Hematopoietic multipotent progenitor cell treated with erythropoietin and hydrocortisone succinate and interleukin-3 and kit ligand, for 8 days (in vitro differentiated cells): ENCODE measurements at places on chromosomes 1 and 21.

DNA sequence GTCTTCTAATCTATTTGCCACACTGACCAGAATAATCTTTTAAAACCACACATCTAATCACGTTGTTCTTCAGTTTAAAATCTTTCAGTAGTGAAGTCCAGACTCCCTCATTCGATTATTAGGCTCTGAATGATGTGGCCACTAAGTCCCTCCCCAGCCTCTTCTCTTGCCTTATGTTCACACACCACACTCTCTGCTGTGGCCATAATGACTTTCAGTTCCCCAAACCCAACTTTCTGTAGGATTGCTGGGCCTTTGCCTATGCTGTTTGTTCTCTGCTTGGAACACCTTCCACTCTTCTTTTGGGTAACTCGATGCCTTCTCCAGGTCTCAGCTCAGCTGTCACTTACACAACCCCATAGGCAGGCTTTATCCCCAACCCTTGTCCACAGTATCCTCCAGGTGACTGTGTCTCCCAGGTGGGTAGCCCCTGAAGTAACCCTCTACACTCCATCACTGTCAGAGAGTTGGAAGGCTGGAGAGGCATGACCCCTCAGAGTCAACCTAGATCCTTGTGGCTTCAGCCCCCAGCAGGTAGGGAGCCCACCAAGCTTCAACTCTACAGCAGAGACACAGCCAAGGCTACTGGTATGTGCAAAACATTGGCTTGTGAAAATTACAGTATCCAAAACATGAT is 8.4 kb upstream of the SLC37A1 start:
- DNase-seq, result no peak

DNA sequence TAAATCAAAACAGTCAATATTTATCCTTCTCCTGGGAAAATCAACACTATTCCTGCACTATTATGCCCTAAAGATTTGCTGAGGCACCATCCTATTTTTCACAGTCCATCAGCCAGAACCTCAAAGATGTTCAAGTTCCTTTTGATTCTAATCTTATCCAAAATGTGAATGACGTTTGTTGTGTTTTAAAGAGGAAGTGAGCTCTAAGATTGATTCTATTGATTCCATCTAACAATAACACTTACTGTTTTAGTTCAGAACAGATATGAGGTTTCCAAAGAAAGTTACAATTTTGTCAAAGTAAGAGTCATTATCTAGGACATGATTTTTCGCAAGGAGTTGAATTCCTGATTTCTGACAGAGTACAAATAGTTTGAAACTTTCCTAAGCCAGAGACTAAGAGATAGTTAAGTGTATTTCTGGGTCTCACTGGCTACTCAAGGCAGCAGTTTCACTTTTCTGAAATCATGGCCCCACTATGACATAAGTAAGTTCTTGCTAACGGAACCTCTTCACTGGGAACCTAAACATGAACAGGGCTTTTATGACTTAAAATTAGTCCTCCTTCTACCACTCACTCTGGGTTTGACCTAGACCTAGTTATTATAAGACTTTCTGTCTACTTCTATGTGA is 84.7 kb downstream of the LHX9 start:
- DNase-seq, result no peak

DNA sequence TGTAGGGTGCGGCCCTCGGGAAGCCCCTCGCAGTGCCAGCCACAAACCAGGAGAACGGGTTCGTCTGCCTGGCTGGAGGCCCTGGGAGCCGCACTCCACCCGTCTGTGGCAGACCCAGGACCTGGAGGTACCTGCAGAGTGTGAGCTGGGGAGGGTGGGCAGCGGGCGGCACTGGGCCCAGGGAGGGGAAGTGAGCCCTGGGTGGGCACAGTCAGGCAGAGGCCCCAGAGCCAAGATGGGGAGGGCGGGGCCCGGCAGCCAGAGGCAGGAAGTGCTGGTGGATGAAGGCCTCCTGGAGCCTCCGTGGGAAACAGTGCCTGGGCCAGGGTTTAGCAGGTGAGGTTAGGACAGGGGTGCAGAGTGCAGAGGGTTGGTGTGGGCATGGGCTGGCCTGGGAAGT is 4.0 kb upstream of the PEX10 start:
- no peak for DNase-seq

DNA sequence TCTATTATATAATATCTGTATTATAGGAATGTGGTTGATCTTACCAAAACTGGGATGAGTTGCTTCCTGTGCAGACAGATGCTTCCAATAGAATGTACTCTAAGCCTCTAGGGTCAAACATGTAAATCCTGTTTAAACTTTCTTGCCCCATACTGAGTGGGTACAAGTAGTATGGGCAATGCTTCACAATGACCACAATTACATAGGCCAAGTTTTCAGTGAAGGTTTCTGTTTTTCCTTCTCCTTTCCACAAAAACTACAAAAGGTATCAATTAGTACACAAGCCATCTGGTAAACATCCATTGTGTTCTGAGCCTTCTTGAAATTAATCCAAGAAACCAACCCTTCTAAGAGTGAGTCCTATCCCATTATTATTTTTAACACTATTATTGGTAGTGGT is 16.8 kb downstream of the OTUD7B start:
- DNase-seq, result no peak

GRCh38 chr1:117114877-117115276 is 6.7 kb downstream of the TRIM45 start:
- DNase-seq, result no peak

DNA sequence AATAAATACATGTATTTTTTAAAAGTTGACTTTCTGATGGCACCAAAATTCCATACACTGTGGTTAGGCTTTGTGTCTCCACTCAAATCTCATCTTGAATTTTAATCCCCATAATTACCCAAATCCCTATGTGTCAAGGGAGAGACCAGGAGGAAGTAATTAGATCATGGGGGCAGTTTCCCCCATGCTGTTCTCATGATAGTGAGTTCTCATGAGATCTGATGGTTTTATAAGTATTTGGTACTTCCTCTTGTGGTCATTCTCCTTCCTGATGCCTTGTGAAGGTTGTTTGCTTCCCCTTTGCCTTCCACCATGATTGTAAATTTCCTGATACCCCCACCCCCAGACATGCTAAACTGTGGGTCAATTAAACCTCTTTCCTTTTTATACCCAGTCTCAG is 1218.4 kb upstream of the PRMT6 start:
- no peak for DNase-seq

DNA sequence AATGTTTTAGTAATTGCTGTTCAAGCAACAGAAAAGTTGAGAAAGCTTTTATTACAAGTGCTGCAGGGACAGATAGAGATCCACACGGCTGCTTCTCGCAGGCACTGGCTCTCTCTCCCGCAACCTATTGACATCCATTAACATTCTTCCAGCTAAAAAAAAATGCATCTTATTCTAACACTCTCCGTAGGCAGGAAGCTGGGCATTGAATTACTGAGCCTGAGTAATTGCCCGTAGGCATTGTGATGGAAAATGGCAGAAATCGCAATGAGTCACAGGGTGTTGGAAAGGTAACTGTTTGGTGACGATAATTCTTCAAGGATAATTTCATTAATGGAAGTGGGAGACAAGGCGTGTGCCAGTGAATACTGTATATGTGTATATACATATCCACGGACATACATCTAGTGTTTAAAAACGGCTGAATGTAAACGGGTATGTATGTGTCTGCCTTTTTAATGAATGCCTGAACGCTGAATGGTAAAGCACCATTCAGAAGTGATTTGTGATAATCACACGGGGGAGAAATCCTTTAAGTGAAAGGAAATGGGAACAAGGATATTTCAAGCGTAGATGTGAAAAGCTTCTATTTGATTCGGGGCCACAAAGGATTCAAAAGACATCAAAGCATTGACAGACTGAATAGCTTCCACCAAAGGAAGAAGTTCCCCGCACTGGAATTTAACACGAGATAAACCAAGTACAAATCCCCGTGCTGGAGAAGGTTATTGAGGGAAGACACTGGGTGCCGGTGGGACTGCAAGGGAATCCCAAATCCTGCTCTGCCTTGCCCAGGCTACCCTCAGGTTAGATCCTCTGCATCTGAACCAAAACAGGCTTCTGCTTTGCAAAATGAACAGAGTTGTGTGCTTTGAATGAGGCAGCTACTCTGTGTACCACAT is 567.2 kb downstream of the NPHP4 start:
- DNase-seq, result no peak

GRCh38 chr1:182625719-182626504 is 21.7 kb upstream of the RGS16 start:
- DNase-seq, result no peak

- DNase-seq, result no peak
Observed at GRCh38 chr21:34598931-34599400, 15.9 kb downstream of the RCAN1 start.

DNA sequence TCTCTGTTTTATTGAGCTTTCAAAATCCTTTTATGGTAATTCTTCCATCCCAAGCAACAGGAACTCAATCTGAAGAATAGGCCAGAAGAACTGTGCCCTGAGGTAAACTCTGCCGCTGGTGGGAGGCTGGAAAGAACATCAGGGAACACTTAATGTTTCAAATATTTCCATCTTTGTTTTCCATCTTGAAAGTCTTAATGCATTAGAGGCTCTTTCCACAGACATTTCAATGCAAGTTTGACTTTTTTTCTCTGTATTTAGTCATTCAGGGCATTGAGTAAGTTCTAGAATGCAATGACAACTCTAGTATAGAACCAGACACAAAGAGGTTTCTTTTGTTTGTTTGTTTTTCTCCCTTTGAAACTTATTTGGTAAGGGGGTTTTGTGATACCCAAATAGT is 61.5 kb downstream of the KIAA0040 start:
- DNase-seq, result no peak

DNA sequence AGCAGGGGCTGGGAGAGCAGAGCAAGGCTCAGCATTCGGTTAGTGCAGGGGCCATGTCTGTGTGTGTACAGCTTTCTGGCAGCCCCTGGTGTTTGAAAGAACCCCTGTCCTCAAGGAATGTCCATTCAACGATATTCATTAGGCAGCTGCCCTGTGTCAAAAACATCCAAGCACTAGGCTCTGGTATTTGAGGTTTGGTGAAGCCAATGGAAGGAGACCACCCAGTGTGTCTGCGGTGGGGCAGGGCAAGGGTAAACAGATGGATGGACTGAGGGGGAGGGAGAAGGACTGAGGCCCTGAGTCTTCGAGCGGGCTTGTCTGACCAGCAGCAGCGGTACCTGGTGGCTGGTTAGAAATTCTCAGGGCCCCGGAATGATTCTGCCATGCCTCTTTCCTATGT is 155.6 kb upstream of the KLHDC7A start:
- DNase-seq, result no peak

GRCh38 chr21:43333298-43334062 is 93.5 kb downstream of the SIK1 start:
- DNase-seq, result no peak

DNA sequence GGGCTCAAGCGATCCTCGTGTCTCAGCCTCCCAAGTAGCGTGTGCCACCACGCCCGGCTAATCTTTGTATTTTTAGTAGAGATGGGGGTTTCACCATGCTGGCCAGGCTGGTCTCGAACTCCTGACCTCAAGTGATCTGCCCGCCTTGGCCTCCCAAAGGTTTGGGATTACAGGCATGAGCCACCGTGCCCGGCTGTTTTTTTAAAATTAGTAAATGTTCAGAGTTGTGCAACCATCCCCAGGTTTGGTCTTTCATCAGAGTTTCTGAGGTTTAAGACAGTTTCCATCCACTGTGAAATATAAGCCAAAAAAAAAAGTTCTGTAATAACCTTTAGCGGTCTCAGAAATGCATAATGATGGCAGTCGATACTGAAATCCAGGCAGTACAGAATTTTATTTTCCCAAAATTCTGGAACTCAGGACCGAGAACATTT is 550 bp upstream of the SYT11 start:
- no peak for DNase-seq

DNA sequence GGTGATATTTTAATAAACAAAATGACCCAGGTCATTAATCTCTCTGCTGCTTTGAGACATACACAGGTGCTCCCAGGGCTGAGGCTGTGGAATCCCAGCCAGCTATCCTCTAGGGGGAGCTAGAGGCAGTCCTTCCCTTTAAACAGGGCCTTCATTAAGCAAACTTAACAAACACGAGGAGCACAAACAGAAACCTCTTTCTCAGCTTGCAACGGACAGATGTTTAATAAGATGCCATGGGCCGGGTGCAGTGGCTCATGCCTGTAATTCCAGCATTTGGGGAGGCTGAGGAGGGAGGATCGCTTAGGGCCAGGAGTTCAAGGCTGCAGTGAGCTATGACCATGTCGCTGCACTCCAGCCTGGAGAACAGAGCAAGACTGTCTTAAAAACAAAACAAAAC is 106.7 kb downstream of the HIVEP3 start:
- peak; percentile 54 for DNase-seq

GRCh38 chr1:35644204-35644603 is 2.9 kb upstream of the PSMB2 start:
- DNase-seq, result no peak

- DNase-seq, result no peak
Observed at GRCh38 chr1:70427976-70428375, 16.9 kb downstream of the CTH start.

DNA sequence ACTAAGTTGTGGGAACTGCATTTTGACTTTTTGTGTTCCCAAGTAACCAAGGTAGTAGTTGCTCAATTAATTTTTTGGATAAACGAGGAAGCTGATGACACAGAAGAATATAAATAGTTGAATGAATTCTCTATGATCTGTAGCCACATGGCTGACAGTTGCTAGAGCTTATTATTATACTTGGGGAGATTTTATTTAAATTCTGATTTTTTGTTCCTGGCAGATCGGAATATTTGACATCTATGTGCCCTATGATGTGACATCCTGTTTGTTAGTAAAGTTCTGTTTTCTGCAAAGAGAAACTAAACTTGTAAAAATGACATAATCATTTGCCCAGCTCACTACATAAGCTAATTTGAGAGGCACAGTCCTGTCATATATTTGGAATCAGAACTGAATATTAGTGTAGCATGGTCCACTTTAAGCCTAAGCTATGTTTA is 9.7 kb upstream of the LYST start:
- DNase-seq, result no peak

GRCh38 chr1:203796236-203796605 is 798 bp downstream of the ZBED6 start:
- peak; percentile 55 for DNase-seq

DNA sequence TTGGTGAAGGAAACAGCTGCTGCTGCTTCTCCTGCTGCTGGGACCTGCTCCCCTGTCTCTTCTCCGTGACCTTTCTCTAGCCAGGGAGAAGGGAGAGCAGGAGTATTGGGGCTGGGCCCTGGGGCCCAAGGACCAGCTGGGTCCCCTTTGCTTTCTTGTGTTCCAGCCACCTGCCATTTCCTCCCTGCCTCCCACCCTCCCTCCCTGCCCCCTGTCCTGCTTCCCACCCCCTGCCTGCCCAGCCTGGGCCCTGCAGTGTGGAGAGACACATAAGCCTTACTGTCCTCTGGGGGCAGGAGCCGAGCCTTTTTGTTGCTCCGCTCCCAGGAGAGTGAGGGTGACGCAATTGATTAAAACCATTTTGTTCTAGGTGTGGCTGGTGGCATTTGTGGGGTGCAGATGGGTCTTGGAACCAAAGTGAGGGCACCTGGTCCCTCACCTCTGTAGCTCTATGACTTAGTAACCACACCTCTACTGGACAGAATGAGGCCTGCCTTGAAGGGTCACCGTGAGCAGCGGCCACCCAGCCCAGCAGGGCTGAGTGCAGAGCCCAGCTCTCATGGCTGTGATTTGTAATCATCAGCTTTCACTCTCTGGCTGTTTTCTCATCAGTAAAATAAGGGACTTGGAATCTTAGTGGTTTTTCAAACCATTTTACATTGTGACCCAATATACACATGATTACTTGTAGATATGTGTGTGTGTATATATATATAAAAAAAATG is 13.9 kb upstream of the TMEM222 start:
- DNase-seq, result no peak

GRCh38 chr1:112232848-112233247 is 163.2 kb upstream of the CTTNBP2NL start:
- no peak for DNase-seq

- no peak for DNase-seq
Observed at GRCh38 chr1:226125831-226126230, 60.7 kb downstream of the ACBD3 start.
